Stimulated activated CD4-positive, alpha-beta T cell treated with anti-CD3 and anti-CD28 coated beads, TNF-alpha, amount 100 ng/mL, for 1 hour (primary cell): ENCODE measurements at places on chromosomes 1 and 21.
A peak's percentile ranks its signal among the peaks of the same experiment; 100 is the strongest.

DNA sequence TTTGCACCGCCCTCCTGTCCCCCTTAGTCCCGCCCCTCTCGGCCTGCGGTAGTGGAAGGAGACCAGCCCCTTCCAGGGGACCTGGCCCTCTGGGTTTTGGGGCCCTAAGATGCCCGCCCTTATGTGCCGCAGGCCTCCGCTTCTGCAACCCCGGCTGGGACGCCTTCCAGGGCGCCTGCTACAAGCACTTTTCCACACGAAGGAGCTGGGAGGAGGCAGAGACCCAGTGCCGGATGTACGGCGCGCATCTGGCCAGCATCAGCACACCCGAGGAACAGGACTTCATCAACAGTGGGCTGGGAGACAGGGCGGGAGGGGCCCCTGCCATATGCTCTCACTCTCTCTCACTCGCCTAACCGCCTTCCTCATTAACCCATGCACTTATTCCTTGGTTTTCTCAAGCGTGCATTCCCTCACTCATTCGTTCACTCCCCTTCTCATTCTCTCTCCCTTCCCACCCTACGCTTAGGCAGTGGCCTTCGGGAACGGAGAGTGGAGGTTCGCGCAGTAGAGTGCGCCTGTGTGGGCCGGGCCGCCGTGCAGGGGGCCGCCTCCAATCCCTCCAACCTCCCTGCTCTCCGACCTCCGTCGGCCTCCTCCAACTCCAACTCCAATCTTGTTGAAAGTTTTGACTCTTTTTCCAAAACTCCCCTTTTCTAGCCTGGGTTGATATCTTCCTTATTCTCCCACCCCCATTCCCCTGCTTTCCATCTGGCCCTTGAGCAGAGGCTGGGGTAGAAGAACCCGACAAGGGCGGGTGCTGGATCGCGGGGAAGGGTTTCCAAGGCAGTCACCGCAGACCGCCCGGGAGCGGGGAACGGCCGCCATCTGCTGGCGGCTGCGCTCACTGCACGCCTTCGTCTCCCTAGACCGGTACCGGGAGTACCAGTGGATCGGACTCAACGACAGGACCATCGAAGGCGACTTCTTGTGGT is 15.2 kb downstream of the BCAN start:
- DNase-seq: peak; percentile 78

DNA sequence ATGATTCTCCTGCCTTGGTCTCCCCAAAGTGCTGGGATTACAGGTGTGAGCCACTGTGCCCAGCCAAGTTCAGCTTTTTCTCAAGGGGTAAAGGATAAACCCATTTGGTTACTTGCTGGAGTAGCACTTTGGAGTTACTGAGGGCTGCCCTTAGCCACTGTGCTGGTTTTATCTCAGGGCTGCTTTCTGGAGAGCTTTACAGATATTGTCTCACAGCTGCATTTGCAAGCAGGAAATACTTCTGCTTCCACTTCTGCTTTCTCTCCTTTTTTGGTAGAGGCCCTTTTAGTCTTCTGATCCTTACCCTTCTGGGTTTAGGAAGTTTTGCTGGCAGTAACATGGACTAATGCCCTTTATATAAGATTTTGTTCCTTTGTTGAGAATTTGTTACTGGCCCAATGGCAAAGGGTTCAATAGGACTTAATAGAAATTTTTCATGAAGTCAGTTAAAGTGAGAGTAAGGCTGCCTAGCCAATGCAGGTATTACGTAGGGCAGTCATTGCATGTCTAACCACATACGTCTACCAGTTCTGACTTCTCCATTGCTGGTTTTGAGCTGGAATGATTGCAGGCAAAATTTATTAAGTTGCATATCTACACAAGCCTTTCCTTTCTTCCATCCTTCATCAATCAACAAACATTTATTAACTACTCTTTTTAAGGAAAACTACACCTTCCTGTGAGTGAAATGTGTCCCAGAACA is 24.4 kb downstream of the CAP1 start:
- DNase-seq: no peak

DNA sequence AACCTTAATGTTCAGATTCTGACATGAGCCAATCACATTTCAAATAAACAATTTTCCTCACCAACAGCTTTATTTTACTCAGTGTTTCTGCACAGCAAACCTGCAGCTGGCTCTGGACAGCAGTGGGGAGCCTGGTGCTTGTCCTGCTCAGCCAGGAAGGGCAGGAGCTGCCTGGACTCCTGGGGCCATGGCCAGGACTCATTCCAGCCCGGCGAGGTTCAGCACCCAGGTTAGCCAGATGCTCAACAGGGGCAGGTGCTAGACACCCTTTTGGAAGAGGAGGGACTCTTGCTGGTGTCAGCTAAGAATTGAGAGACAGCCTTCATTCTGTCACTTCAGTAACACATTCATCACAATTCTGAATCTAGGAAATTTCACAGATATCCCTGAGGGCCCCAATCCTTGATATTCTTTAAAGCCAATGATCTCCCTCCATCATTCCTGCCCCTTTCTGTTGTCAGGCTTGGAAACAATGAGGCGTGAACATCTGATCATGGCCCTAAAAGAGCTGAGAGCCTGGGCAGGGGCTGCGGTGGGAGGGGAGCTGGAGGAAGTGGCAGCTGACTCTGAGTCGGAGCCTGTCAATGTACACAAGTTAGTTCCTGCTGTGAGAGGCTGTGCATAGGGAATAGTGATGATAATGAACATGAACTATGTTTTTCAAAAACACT is 251.3 kb downstream of the SDCCAG8 start:
- DNase-seq: no peak

DNA sequence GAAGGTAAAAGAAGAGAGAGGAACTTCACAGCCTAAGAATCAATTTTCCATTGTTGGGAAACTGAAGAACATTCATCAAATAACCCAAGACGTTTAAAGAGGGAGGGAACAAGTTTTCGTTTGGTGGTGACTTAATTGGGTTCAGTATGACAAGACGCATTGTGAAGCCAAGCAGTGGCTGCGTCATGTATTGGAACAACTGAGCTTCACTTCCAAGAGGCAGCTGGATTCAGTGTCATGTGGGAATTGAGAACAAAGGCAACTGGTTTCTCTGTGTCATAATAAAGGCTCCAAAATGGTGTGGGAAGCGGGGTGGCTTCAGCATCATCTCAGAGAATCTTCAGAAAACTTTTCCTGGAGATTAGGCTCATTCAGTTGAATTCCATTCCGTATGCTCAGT is 29.8 kb upstream of the RC3H1 start:
- DNase-seq: no peak

DNA sequence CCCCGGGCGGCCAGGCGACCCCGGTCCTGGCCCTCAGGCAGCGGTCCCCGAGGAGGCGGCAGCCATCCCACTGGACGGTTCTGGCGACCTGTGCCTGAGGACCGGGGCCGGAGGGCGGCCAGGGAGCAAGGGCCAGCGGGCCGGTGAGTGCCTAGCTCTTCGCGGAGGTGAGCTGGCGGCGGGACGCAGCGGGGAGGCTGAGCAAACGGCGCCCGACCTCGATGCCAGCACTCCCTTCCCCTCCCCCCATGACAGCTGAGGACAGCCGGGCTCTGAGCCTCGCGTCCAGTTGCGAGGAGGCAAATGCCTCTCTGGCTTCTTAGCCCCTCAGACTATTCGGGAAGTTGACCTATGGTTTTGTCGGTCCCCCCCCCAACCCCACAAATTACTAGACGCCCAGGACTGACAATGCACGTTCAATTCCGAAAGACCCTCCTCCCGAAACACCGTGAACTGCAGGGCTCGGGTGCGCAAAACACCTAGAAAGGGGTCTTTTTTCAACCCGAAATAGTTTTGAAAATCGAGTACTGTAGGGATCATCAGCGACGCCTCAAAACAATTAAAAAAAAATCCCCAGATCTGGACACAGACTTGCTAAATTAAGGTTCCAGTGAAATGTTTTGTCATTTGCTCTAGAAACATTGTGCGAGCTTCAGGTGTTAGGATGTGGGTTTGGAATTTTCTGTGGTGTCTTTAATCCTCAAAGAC is 8.3 kb downstream of the CDKN2C start:
- DNase-seq: no peak

DNA sequence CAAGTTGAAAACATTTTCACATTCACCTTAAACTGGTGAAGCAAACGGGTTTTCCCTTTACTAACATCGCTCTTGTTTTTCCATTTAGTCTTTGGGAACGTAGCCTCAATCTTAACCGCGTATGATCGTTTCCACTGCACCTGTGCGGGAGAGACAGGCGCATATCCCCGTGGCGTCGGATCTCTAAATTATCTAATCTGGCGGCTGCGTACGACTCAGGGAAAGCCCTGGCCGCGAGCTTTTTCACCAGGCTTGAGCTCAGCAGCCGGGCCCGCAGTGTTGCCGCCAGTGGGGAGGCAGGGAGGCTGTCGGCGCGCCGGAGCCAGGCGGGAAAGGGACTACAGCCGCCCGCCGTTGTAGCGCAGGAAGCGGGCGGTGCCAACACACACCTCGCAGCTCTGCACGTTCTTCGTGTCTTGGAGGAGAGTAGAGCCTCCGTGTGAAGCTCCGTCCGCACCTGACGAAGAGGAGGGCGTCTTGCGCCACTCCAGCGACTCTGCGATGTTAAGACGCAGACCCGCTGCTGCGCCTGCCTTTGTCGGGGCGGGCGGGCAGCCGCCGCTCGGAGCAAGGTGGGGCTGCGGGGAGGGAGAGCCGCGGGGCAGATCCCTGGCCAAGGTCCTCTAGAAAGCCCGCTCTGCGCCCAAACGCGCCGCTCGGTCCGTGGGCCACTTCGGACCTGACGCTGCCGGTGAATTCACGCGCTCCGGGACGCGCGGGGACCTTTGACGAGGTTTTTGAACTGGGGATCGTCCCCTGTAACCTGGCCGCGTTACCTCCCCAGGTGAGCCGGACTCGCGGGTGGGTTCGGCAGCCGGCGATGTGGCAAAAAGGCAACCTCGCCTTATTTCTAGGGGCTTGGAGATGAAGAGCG is 18.5 kb upstream of the TBX15 start:
- DNase-seq: no peak
